ENCODE measurements at places on chromosomes 3 and 15. TPM values are rescaled to one million over a fixed set of nuclear protein-coding genes. Genes with fewer than 3 reads are reported as not detected.

DNA sequence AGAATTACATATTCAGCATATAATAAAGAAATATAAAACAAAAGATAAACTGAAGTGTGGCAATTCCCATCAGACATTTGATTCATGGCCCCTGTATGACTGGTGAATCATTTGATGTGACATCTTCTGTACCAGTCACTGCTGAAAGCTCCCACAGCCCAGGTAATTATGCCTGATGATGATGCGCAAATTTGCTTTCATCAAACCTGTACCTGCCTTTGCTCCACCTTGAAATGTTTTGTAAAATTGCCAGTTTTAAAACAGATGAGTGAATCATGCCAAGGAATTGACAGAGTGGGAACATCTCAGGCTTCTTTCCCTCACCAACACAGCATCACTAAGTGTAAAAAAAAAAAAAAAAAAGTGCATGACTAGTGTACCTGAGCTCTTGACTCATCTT lies 66.5 kb upstream of the EIF1B start:
- DNase-seq: no peak

- no peak for DNase-seq
Measured at GRCh38 chr3:141429371-141430035, 57.3 kb upstream of the RASA2 start.

GRCh38 chr3:55515550-55516246 lies 28.6 kb upstream of the WNT5A start:
- DNase-seq: no peak

DNA sequence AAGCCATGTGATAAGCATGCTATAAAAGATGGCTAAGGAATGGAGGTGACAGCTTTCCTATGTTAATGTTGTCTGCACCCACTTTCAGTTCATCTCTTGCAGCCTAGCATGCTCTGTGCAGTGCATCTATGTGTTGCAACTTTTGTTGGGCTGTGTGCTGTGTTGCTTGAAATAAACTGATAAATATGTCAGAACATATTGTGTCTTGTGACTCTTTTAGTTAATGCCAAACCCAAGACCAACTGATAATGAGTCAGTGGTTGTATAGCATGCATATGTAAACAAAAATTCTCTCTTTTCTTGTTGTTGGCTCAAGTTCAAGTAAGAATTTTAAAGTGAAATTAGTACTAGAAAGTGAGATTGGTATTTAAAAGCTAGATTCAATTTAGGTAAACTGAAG lies 37.0 kb upstream of the SCN10A start:
- no peak for DNase-seq

- DNase-seq: no peak
Measured at GRCh38 chr3:147906285-147906684, 497.1 kb downstream of the ZIC1 start.

GRCh38 chr3:192726385-192726784 lies 956 bp downstream of the FGF12 start:
- DNase-seq: no peak

DNA sequence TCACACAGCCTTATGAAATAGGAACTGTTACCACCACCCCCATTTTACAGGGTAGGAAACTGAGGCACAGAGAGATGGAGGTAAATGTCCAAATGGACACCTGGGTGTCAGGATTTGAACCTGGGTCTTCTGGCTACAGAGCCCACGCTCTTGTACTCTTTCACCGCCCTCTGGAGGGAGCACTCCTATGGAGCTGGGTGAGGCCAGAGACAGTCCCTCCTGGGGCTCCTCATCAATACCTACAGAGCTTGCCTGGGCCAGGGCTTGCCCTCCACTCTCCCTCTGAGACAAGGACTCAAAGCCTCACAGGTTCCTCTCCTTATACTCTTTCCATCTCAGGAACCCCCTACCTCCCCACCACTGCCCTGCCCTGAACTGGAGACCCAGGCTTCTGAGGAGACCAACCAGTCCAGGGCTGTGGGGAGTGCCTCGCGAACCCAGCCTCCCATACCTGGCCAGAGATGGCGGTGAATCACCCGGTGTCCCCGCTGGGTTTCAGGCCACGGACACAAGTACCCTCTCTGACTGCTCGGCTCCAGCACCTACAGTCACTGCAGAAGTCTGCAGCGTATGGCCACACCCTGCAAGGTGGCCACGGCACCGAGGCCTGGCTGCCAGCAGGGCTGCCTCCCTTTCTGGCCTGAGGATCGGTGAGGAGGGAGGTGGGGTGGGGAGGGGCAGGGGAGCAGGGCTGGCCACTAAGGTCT lies 22.1 kb upstream of the ATP2B2 start:
- no peak for DNase-seq

GRCh38 chr15:40244961-40245523 lies 6.2 kb downstream of the PAK6 start:
- DNase-seq: no peak

GRCh38 chr3:129558772-129559564 lies 16.0 kb downstream of the H1-8 start:
- no peak for DNase-seq

TMEM212 gene
- 0.11 TPM for polyA plus RNA-seq

Measured in forelimb muscle (tissue), 1 donor.